ENCODE measurements at places on chromosomes 16 and 17. TPM values are rescaled to one million over a fixed set of nuclear protein-coding genes. Genes with fewer than 3 reads are reported as not detected.

The KCNH6 gene
- total RNA-seq: not detected

The DOC2B gene
- 0.14 TPM for total RNA-seq

DNA sequence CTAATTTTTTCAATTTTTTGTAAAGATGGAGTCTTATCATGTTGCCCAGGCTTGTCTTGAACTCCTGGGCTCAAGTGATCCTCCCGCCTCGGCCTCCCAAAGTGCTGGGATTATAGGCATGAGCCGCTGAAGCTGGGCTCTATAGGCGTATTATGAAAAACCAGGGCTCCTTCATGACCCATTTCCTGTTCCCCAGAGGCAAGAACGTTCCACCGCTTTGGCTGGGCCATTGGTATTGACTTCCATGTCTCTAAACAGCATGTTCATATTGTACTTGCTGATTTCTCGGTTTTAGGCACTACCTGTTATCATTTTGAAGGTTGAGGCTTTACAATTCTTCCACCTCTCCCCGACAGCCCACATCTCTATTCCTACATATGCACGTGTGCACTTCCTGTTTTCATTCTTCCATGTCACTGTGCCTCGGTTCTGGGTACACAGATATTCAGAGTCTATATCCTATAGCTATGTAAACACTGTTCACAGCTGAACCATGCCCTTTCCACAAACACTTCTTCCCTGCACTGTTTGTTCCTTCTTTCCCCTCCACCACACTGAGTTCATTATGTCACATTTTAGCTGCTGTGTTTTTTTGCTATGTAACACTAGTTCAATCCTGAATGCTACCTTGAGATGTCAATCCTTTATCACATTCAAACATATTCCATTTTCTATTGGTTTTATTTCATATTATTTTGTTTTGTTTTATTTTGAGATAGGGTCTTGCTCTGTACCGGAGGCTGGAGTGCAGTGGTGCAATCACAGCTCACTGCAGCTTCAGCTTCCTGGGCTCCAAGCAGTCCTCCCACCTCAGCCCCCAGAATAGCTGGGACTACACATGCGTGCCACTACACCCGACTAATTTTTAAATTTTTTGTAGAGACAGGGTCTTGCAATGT is 16.8 kb upstream of the MAPK3 start:
- peak; percentile 40 for DNase-seq

The GCGR gene
- not detected for total RNA-seq

DNA sequence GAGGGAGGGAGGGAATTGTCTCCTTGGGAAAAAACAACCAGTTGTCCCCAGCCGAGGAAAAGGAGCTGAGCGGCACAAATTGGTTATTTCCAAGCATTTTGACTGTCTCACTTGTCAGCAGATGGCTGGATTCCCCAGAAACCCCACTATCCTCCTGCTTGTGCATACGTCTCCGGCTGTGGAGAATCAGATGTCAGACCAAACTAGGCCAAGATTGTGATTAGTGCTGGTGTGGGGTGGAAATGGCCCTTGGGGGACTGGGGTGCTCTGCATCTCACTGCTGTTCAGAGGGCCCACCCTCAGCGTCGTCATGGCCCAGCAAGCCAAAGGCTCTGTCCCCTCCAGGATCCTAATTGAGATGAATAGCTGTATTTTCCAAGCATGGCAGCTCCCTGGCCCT is 131.7 kb upstream of the HSBP1 start:
- no peak for DNase-seq

GRCh38 chr16:16163109-16163508 is 60.2 kb downstream of the ABCC6 start:
- no peak for DNase-seq

GRCh38 chr16:54878301-54878700 is 52.4 kb upstream of the IRX5 start:
- DNase-seq: no peak

The PPP4C gene
- total RNA-seq: 105 TPM

The KRT31 gene
- not detected for total RNA-seq

DNA sequence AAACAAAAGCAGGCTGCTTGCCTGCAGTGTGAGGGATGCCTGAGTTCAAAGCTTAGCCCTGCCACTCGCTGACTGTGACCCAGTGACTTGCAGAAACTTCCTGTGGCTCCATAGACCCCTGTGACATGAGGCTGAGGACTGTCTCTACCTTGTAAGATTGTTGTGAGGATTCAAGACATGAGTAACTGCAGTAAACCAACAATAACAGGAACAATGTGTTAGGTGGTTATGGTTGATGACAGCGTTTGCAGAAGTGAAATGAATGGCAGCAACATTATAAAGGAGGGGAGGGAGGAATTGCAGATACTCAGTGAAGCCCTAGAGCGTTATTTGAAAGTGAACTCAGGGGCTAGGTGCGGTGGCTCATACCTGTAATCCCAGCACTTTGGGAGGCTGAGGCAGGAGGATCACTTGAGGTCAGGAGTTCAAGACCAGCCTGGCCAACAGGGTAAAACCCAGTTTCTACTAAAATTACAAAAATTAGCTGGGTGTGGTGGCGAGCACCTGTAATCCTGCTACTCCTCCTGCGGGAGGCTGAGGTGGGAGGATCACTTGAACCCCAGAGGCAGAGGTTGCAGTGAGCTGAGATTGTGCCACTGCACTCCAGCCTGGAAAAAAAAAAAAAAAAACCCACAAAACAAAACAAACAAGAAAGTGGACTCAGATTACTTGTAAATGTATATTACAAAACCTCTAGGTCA is 33.5 kb upstream of the EMP2 start:
- DNase-seq: no peak
